ENCODE measurements at places on chromosomes 6 and 20.

DNA sequence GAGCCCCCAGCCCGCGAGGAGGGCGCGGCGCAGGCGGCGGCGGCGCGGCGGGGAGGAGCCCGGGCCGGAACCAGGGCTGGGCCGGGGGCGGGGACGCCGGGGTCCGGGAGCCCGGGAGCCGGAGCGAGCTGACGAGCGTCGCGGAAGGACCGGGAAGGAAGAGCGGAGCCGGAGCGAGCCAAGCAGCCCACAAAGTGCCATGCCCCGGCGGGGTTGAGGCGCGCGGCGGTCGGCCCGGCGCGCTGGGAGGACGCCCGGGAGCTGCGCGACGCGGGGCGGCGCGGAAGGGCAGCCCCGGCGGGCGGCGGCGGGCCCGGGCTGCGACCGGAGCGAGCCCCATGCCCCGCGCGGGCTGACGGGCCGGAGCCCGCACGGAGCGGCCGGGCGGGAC is 289 bp downstream of the FOXP4 start:
- no peak for DNase-seq

GRCh38 chr6:4258733-4259132 is 123.4 kb upstream of the ECI2 start:
- DNase-seq, result no peak

DNA sequence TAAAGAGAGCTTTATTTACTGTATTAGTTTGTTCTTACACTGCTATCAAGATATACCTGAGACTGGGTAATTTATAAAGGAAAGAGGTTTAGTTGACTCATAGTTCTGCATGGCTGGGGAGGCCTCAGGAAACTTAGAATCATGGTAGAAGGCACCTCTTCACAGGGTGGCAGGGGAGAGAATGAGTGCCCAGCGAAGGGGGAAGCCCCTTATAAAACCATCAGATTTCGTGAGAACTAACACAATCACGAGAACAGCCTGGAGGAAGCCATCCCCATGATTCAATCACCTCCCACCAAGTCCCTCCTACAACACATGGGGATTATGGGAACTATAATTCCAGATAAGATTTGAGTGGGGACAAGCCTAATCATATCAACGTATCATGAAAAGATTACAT is 27.2 kb downstream of the ARID1B start:
- DNase-seq, result no peak

- DNase-seq, result no peak
These were observed 110.5 kb downstream of the LRFN2 start for GRCh38 chr6:40476673-40477072.

GRCh38 chr6:119609865-119610264 is 260.3 kb upstream of the MAN1A1 start:
- DNase-seq, result no peak

DNA sequence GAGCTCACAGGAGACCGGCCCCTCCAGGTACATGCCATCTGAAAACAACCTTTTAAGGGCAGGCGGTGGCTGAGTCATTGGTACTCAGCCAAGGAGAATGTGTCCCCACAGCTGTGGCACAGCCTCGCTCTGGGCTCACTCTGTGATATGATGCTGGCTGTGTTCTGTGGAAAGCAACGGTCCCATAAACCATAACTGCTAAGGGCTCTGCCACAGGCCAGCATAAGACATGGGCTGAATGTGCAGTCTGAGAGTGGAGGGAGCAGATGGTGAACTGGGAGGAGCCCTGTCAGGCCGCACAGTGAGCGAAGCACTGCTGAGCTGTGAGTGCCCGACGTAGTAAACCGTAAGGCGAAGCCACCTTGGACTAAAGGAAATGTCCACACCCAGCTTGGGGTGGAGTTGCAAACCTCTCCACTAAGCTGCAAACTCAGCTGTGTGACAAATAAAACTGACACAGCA is 375.8 kb downstream of the THBS2 start:
- no peak for DNase-seq

DNA sequence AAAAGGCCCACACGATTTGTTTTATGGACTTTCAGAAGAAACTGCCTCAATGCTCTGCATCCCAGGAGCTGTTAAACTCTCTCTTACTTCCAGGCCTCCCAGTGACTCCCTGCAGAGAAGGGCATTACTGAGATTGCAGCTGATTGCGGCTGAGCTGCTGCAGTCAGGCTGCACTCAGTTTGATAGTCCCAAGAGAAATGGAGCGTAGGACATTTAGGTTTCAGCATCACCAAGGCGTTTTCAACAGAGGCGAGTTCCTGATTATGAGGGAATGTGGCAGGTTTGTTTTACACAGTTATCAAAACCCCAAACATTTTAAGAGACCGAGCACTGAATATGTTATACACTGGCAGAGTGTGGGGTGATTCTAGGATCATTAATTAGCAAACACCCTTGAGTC is 145.6 kb downstream of the TBX18 start:
- DNase-seq, result no peak

- no peak for DNase-seq
These were observed 158.6 kb upstream of the MLN start for GRCh38 chr6:33962246-33963027.

- no peak for DNase-seq
These were observed 47.3 kb upstream of the STXBP5 start for GRCh38 chr6:147156799-147157382.

DNA sequence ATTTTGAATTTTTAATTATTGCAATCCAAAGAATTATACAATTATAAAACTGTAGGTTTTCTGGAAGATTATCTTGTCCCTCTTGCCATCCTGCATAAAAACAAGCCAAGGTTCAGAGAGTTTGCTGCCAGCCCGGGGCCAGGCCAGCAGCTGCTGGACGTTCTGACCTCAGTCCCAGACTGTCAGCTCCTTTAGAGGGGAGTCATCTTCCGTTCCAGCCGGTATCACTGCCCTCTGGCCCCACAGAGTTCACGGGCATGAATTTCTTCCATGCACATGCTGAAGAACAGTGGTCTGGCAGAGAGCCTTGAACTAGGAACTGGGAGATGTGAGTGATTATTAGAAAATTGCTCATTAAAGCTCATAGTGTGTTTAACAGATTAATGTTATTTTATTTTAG is 130.4 kb upstream of the QKI start:
- no peak for DNase-seq

GRCh38 chr6:37303891-37304503 is 46.1 kb upstream of the TMEM217 start:
- DNase-seq, result peak; percentile 50

DNA sequence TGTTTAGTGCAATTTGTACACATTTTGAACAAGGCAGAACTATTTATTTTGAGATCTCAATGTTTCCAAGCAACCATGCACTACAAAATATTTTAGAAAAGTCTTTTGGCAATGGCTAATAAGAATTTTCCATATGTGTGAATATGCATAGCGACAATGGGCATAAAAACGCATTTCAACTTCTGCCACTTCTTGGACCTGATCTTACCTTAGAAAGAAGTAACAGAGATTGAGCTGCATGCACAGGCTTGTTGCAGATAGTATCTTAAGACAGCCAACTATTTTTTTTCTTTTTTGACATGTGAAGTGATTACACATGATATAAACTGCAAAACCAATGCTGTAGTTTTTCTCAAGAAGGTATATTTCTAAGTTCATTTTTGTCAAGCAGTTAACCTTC is 210.4 kb upstream of the PHACTR1 start:
- DNase-seq, result no peak

- DNase-seq, result no peak
These were observed 342.3 kb downstream of the C6orf118 start for GRCh38 chr6:164967102-164967501.

- DNase-seq, result no peak
These were observed 10.4 kb upstream of the ABCC10 start for GRCh38 chr6:43416935-43417334.

- no peak for DNase-seq
These were observed 128.5 kb downstream of the HFE start for GRCh38 chr6:26215585-26216358.

DNA sequence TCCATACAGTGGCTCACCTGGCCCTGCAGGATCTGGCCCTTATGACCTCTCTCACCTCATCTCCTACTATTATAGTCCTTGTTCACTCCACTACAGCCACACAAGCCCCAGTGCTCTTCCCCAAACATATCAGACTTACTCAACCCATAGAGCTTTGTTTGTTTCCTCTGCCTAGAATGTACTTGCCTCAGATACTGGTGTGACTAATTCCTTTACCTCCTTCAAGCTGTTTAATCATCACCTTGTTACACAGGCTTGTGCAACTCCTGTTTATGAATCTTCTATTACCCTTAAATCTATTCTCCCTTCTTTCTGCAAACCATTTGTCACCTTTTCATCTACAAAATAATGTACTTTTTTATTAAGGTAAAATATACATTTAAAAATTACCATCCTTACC is 3.2 kb downstream of the DEFB125 start:
- DNase-seq, result no peak

- no peak for DNase-seq
These were observed 110.0 kb downstream of the MAP3K5 start for GRCh38 chr6:136682292-136682691.

- DNase-seq, result no peak
These were observed 19.3 kb downstream of the ANKRD6 start for GRCh38 chr6:89452281-89452680.

DNA sequence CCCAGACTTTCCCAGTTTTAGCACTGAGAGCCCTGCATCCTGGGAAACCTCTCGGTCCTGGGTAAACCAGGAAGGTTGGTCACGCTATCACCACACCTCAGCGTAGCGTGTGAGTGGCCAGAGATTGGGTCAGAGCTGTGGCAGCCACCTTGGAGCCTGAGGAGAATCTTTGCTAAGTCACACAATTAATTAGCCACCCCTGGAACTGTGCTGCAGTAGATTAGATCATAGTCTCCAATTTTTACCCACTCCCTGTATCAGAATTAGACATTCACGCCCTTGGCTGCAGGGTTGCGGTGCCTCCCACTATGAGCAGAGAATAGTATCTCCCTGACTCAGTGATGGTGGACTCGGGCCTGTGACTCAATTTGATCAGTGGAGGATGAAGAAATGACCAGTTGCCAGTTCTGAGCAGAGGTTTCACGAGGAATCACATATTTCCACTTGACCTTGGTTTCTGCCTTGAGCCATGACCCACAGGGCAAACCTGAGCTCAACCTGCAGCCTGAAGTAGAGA is 6.0 kb upstream of the PTGIS start:
- DNase-seq, result no peak

GRCh38 chr6:47413752-47414422 is 63.7 kb upstream of the CD2AP start:
- DNase-seq, result peak; percentile 45

- no peak for DNase-seq
These were observed 7.4 kb downstream of the TTPAL start for GRCh38 chr20:44483112-44483511.

DNA sequence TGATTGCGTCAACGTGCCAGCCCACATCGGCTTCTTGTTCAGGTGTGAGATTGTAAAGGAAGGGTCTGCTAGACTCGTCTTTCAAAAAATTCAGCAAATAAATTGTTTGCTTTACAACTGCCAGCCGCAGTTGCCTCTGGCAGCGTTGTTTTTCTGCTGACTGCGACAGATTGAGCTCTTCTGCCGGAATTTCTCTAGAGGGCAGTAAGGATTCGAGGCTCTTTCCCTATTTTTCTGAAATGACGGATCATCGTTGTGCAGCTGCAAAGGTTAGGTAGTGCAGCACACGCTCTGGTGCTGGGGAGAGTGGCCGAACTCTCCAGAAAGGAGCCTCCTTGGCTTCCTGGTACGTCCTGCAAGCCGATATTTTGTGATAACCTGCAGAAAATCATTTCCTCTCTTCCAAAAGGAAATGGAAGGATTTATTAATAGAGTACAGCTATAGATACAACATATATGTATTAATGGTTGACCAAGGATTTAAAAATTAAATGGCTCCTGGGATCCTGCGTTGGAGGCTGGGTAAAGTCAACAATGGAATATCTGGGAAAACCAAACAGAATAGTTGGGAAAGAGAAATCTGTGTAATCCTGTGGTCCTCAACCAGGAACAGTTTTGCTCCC is 121.9 kb upstream of the ZFP64 start:
- peak; percentile 52 for DNase-seq

- DNase-seq, result no peak
These were observed 9.9 kb downstream of the TFAP2A start for GRCh38 chr6:10404799-10405512.

GRCh38 chr6:3419624-3420272 is 37.1 kb downstream of the SLC22A23 start:
- DNase-seq, result no peak

DNA sequence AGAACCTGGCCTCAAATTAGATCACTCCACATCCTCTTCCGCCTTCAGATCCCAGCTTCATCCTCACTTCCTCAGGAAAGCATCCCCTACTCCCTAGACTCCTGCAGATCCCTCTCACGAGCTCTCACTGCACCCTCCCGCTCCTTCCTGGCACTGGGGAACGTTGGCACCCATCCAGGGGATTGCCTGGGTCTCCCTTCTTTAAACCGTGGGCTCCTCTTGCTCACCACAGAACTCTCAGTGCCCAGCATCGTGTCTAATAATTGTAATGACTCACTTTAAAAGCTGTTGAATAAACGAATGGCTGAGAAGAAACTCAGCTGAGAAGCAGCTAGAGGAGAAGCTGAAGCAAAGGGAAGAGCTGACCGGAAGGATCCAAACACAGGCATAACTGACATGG is 20.4 kb downstream of the ZC3H12D start:
- no peak for DNase-seq

DNA sequence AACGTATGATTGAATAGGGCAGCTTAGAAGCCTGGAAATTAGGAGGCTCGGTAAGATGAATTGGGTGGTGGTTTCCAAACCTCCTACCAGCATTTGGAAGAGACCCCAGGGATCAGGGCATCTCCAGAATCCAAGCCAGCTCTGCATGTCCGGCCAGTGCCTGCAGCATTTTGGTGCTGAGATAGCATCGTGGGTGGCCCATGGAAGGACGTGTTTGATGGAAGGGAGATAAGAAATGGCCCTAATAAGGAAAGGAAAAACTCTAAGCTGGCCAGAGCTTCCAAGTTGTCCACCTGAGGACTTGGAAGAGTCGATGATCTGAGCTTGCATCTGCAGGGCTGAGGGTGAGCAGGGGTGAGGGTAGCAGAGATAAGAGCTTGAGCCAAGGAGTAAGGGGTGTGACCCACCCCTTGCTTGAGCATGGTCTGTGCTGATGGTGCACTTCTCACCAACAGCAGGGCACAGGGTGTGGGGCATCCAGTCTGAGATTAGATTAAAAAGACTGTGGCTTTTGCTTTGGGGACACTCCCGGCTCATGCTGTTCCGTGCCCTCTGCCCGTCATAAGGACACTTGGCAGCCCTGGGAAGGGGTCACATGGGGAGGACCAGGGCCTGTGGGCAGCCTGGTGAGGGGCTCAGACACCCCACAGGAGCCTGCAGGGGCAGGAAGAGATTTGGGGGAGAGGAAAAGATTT is 213.2 kb downstream of the ERMARD start:
- DNase-seq, result peak; percentile 24

DNA sequence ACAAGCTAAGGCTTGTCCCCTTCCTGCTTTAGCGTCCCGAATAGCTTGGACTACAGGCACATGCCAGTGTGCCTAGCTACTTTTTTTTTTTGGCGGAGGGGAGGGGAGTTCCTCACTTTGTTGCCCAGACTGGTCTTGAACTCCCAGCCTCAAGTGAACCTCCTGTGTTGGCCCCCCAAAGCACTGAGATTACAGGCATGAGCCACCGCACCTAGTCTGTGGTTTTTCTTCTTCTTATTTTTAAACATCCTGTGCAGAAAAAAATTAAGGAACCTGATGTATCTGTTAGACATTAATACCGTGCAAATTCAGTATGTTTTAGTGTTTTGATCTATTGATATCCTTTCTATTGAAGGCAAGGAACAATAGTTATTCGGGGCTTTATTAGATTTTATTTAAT is 25.7 kb downstream of the HIVEP1 start:
- no peak for DNase-seq

- DNase-seq, result no peak
These were observed 233.9 kb upstream of the ZNF217 start for GRCh38 chr20:53827292-53828087.
